Suprapubic skin (tissue), 4 donors: ENCODE measurements at places on chromosomes 6 and 20. TPM values are rescaled to one million over a fixed set of nuclear protein-coding genes. Genes with fewer than 3 reads are reported as not detected.

SEMG1 gene
- total RNA-seq = not detected

- no peak overlapping the region for H3K4me3 ChIP-seq
- DNase-seq = no peak
- H3K27ac ChIP-seq = peak overlapping the region; percentile 40
- H3K36me3 ChIP-seq = peaks cover 9% of the 10 kb centered on the region
Measured at GRCh38 chr20:19969106-19969505, 48.1 kb upstream of the NAA20 start.

GRCh38 chr20:19449051-19449450 is 236.6 kb downstream of the SLC24A3 start:
- no peaks in the 10 kb centered on the region for H3K36me3 ChIP-seq
- no peak for DNase-seq
- H3K4me3 ChIP-seq = no peak overlapping the region
- no peaks in the 10 kb centered on the region for H3K4me1 ChIP-seq
- H3K27ac ChIP-seq = no peak overlapping the region
- H3K27me3 ChIP-seq = no peaks in the 10 kb centered on the region

HLA-E gene
- 576 TPM for total RNA-seq

DNA sequence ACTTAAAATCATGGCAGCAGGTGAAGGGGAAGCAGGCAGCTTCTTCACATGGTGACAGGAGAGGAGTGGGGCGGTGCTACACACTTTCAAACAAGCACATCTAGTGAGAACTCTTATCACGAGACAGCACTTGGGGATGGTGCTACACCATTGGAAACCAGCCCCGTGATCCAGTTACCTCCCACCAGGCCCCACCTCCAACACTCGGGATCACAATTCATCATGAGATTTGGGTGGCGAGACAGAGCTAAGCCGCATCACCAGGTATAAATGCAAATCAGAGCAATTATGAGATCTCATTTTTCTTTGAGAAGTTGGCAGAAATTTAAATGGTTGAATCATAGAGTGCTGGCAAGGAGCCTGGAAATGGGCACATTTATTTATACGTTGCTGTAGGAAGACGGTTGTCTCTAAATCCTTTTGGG is 31.4 kb downstream of the IGF2R start:
- H3K36me3 ChIP-seq = peaks cover 7% of the 10 kb centered on the region
- no peaks in the 10 kb centered on the region for H3K27me3 ChIP-seq
- no peak for DNase-seq
- no peak overlapping the region for H3K27ac ChIP-seq
- H3K4me1 ChIP-seq = peaks cover 8% of the 10 kb centered on the region
- H3K4me3 ChIP-seq = no peak overlapping the region
